ENCODE measurements at places on chromosomes 7 and 10.
A peak's percentile ranks its signal among the peaks of the same experiment; 100 is the strongest.

- no peak for DNase-seq
Measured at GRCh38 chr10:20185116-20185515, 368.9 kb downstream of the PLXDC2 start.

DNA sequence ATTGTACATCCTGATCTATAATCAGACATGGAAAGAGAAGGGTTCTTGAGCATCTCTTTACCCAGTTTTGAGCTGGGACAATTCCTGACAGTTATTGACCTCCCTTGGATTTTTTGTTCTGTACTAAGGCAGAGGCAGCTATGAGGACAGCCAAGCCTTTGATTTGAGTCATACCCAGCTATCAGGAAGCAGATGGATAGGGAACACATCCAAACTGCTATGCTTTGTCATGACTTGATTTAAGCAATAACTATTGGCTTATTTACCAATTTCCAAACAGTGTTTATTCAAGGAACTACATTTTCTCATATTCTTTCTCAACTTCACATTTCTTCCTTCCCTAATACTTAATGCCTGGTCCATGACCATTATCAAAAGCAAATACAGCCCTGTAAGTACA is 396.4 kb upstream of the STEAP1 start:
- no peak for DNase-seq

DNA sequence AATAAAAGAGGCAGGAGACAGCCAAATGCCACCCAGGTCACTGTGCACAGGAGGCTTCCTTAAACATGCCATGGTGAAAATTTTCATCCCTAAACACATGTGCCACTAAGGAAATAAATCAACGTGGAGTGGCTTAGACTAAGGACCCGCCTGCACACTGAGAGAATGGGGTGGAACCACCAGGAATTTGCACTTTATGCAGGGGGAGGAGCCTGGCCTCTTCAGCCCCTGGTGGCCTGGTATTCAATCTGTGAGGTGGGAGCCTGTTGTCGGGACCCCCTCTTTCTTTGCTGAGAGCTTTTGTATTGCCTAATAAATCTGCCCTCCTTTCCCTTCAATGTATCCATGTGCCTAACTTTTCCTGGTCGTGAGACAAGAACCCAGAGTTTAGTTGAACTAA is 204.6 kb upstream of the NRP1 start:
- no peak for DNase-seq

DNA sequence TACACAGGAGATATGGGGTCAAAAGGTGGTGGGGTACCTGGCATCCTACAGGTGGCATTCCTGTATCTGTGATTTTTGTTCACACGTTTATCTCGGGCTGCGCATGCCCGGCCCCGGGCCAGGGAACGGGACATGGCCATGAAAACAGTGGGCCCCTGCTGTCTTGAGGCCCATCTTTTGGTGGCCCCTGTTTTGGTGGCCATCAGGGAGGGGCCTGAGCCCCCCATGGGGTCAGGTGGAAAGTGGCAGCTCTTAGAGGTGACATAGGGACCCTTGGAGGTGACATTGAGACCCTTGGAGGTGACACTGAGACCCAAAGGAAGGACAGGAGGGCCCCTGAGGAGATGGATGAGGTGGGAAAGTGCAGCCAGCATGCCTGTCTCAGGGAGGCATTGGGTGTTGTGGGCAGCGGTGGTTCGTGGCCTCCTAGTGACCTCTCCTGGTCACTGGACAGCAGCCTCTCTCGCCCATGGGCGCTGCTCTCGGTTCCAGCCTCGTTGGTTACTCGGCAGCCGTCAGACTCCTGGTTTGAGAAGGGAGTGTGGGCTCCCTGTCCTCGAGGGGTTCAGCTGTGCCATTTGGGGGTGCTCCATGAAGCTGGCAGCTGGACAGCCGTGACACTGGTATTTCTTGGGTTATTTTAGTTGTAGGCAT is 39.9 kb downstream of the INPP5A start:
- DNase-seq: no peak

GRCh38 chr10:108904163-108904838 is 1019.0 kb downstream of the XPNPEP1 start:
- DNase-seq: no peak

DNA sequence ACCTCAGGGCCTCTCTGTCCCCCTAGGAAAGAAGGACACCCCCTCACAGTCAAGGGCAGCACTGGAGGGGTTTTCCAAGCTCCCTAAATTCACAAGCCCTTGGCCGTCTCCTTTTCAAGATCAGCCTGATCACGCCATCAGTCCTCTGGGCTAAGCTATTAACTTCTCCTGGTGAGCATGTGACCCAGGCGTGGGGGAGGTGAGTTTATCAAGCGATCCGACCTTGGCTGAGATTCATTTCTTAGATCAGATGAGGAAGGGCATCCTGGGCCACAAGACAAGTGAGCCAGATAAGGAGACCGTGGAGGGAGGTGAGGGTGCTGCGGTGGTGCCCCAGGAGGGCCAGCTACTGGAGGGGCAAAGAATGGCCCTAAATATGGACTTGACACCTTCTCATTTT is 19.2 kb upstream of the EN2 start:
- DNase-seq: no peak

DNA sequence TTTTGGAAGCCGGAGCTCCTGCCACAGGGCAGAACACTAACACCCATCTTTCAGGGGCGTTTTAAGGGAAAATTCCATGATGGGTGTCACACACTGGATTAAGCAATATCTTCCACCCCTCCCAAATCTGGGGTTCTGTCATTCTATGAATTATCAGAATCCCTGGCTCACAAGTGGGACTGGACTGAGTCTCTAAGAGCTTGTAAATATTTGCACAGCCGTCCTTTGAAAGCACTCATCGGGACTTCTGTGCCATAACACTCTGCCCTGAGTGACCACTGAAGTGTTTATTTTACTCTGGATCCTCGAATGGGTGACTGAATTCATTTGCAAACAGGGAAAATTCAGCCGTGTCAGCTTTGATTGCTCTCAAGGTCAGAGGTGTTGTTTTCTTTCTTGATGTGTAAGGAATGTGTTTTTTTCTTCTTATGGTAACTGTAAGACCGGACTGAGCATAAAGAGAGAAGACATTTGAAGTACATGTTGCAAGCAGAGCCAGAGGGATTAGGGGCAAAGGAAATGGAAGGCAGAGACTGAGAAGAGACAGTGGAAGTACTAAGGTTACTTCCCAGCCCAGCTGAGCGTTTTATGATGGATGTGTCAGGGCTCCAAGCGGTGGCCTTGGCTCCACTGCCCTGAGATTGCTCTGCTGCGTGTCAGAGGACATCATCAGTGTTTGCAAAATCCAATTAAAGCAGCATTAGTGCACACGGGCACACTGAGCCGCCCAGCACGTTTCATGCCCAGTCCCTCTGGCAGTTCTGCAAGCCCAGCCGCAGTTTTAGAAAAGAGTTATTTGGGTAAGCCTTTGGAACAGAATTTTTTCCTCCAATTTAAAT is 17.7 kb upstream of the GTPBP4 start:
- no peak for DNase-seq

DNA sequence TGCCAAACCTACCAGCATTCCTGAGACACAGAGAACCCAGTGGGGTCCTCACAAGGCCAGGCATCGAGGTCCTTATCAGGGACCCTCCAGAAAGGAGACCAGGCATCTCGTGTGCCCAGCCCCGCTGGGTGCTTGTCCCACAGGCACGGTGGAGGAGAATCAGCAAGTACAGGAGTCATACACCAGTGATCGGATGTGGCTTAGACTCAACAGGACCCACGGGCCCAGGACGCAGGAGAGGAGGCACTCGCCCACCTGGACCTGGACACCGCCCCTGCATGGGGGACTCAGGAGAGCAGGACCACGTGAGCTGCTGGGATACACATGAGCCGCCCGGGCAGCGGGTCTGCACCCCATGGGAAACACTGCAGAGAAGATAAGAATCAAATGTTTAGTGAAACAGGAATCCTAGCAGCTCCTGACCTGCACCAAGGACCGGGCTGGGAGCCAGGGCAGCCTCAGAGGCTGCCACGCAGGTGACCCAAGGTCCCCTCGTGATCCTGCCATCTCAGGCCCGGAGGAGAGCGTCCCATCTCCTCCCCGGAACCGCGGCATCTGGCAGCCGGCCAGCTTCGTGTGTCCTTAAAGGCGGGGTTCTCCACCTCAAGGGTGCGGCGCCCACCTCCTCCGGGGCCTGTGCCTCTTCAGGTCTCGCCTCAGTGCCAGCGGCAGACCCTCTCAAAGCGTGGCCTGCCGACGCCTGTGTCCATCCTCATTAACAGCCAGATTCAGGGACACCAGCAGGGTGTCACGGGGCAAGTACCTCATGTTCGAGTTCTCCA is 59.2 kb downstream of the FOXL3 start:
- DNase-seq: no peak

- no peak for DNase-seq
Measured at GRCh38 chr10:125609859-125610258, 73.1 kb downstream of the TEX36 start.

DNA sequence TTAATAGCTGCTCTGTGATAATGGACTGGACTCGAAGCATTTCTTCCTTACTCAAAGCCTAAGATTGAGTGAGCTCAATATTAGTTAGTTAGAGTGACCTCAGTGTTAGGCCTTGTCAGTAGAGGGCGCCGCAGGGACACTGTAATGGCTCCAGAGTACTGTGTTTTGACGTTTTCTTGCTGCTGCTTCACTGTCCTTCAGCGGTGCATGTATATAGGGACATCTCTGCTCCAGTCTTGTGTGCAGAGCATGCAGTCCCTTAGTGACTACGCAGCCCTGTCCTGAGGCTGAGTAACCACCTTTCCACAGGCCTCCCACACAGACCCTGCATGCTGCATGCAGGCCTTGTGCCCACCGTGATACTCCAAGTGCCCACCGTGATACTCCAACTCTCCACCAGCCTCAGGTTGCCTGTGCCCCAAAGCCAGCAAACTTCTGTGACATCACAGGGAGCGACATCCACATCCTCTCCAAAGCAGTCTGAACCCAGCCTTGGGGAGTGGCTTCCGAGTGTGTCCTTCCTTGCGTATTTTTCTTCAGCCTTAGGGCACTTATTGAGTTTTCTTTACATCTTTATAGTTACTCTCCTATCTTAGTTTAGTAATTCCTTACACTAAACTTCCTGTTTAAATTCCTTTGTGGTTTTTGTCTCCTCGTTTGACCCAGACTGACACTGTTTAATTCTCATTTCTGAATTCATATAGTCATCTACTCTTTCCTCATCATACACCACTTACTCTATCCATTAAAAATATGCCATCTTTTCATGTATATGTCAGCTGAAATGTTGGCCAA is 118.2 kb downstream of the JAZF1 start:
- DNase-seq: peak; percentile 75

DNA sequence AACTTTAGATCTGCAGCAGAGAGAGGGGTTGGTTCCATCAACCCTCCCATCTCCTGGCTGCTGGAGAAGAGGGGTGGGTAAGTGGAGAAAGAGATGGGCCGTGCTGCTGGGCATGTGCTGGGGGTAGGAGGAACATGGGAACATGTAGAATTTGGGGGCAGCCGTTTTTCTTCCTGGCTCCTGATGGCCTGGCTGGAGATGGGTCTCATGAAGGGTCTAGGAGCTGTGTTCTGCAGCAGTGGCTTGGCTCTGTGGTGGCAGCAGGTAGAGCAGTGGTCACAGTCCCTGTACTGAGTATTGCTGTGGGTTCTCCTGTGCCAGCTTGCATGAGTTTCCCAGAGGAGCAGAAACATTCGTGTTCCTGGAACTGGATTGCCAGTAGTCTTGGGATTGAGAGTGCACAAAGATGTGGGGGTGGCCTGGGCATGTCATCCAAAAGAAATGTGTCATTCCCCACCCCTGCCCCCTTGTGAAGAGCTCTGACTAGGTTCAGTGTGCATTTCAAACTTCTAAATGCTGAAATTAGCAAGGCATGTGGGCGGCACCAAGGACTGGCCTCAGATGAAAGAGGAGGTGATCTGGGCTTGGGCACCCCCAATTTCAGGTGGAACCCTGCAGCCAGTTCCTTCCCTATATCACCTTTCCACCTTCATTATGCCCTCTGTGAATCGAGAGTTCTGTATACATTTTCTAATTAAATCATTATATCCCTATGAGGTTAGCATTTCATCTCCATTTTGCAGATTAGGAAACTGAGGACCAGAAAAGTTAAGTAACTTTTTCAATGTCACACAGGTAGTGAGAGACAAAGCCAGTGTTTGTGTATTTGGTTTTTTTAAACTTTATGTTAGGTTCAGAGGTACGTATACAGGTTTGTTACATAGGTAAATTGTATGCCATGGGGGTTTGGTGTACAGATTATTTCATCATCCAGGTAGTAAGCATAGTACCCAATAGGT is 2.1 kb downstream of the CHST3 start:
- DNase-seq: no peak

DNA sequence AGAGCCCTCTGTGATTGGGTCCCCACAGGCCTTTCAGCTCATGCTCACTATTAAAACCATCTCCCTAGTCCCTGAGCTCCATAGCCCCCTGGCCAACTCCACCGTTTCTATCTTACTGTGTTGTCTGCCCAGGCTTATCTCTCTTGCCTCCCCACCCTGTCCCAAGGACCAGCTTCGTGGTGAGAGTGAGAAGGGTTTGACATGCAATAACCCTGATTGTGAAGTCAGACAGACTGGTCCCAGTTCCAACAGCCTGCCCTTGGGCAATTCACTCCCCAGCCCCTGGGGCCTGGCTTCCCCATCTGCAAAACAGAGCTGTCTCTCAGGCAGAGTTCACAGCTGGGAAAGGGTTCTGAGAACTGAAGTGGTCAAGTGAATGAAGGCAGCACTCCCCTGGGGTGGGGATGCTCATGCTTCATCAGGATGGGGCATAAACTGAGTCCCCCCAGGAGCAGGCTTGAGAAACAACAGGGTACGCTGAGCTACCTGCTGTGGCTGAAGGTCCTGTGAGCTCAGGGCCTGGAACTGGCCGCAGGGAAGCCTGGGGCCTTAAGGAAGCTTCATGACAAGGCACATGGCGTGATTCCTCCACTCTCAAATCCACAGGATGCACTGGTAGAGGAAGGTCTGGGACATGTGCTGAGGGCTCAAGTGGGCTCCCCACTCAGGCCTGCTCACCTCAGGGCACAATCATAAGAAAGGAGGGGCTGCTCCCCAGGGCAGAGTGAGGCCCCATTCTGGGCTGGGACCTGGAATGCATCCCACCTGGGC is 1.8 kb upstream of the PPIF start:
- no peak for DNase-seq

DNA sequence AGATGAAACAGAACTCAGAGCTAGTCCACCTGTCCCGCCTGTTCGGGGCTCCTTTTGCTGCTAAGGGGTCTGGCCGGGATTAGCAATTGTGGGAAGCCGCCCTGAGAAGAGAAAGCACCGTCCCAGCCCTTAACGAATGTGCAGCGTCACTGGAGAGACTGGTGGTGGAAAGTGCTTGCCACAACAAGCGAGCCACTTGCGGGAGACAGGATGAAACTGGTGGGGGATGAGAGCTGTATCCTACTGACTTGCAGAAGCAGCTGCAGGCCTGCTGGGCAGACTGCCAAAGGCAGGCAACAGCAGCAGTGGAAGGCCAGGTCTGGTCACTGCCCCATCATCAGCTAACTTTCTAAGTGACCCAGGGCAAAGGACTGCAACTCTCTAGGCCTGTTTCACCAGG is 95.4 kb downstream of the FAM53B start:
- no peak for DNase-seq
